ENCODE measurements at places on chromosomes 11 and 22. TPM values are rescaled to one million over a fixed set of nuclear protein-coding genes. Genes with fewer than 3 reads are reported as not detected.

MMP27 gene
- total RNA-seq, result not detected

PGM2L1 gene
- total RNA-seq, result 13.4 TPM

KCNJ5 gene
- total RNA-seq, result not detected

DNA sequence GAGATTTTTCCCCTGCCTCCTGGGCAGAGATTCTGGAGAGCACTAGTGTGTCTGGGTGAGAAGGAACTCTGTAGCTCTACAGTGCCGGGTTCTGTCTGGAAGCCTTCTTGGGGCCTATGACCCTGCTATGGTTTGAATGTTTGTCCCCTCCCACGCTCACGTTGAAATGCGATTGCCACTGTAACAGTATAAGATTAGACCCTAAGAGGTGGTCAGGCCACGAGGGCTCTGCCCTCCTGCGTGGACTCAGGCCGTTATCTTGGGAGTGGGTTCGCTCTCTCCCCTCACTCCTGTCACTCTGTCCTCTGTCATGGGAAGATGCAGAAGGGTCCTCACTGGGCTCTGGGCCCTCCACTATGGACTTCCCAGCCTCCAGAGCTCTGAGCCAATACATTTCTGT, 3.5 kb downstream of the AP5B1 start:
- H3K27me3 ChIP-seq, result no peaks in the 10 kb centered on the region
- H3K4me1 ChIP-seq, result peaks cover 13% of the 10 kb centered on the region
- no peak overlapping the region for H3K4me3 ChIP-seq

- H3K27ac ChIP-seq, result no peak overlapping the region
- H3K4me3 ChIP-seq, result no peak overlapping the region
- no peaks in the 10 kb centered on the region for H3K27me3 ChIP-seq
- peaks cover 54% of the 10 kb centered on the region for H3K4me1 ChIP-seq
- no peak for DNase-seq
- peaks cover 2% of the 10 kb centered on the region for H3K36me3 ChIP-seq
Measured at GRCh38 chr11:12139144-12139881, 28.9 kb downstream of the MICAL2 start.

DNA sequence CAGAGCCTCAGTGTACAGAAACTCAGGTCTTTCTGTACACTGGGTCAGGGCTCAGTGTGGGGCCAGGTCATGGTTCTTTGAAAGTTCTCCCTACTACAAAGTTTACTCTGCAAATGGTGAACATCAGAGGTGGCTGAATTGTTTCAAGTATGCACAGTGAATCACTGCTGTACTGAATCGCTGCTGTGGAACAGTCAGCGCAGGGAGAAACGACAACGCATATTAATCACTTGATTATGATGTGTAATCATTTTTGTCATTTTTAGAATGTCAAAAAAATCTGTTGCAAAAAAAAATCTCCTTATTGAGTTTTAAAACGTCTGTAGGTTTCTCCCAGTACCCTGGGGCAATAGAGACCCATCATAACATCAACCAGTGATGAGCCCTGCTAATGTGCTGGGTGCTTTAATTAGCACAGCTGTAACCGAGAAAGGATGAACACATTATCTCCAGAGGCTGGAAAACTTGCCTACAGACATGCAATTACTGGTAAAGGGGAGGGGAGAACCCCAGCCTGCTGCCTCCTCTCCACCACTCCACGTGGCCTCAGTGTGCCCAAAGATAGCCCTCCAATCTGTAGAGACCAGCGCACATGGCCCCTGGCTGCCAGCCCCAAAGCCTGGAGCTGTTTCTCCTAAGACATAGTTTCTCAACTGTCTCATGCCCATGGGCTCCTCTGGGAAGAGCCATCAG, 12.8 kb downstream of the ARRB1 start:
- H3K36me3 ChIP-seq, result no peaks in the 10 kb centered on the region
- no peak overlapping the region for H3K4me3 ChIP-seq
- H3K27ac ChIP-seq, result peak overlapping the region; percentile 92
- peaks cover 93% of the 10 kb centered on the region for H3K4me1 ChIP-seq
- H3K27me3 ChIP-seq, result no peaks in the 10 kb centered on the region

- H3K27ac ChIP-seq, result no peak overlapping the region
- peaks cover 8% of the 10 kb centered on the region for H3K27me3 ChIP-seq
- H3K36me3 ChIP-seq, result no peaks in the 10 kb centered on the region
- no peak for DNase-seq
Measured at GRCh38 chr11:101862391-101863233, 52.2 kb upstream of the CEP126 start.

GRCh38 chr11:79440571-79441460, at the start of gene TENM4:
TENM4 (minus strand) TSS chr11:79441030; CDS start chr11:79069944, 371,086 bp downstream.
- H3K27me3 ChIP-seq, result peaks cover 58% of the 10 kb centered on the region
- peaks cover 24% of the 10 kb centered on the region for H3K4me1 ChIP-seq
- H3K4me3 ChIP-seq, result peak within 1 kb of the TSS; percentile 31
- H3K27ac ChIP-seq, result no peak within 1 kb of the TSS

- no peak overlapping the region for H3K27ac ChIP-seq
- peaks cover 7% of the 10 kb centered on the region for H3K27me3 ChIP-seq
- no peaks in the 10 kb centered on the region for H3K4me1 ChIP-seq
- DNase-seq, result no peak
Measured at GRCh38 chr11:113124006-113124405, 162.8 kb downstream of the NCAM1 start.
